ENCODE measurements at places on chromosomes 2 and 18. TPM values are rescaled to one million over a fixed set of nuclear protein-coding genes. Genes with fewer than 3 reads are reported as not detected.

DNA sequence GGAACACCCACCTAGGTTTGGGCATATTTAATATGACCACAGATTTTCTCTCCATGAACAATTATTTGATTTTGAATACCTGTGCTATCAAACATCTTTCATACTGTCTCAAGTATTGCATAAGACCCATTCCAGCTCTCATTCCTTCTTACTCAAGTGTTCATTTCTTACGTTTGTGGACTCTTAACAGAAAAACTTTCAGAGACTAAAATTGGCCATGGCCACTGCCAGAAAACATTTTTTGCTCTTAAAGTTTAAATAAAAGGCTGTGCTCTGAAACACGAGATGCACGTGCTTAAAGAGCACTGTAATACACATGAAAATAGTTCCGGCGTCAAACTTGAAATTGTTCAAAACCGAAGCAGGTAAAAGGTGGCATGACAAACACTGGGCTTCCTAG lies 89.3 kb downstream of the LIMS1 start:
- no peak for DNase-seq

DNA sequence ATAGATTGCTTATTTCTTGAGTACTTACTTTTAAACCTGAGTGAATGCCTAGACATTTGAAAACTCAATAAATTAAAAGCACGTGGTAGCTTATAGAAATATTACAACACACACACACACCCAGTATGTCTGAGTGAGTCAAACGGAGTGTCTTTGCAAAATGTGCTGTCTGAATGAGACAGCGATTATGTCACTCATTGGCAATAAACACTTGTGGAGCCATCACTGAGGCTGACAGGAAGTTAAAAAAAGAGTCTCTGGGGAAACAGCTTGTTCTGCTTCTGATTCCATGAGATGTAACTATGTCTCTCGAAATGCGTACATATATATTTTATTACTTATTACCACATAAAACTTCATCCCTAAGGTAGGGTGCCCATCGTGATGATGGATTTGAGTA lies 22.3 kb upstream of the VPS4B start:
- DNase-seq, result peak; percentile 71

GRCh38 chr2:204268971-204269370 lies 276.3 kb upstream of the PARD3B start:
- DNase-seq, result no peak

- no peak for DNase-seq
Observed at GRCh38 chr2:178523596-178524134, 43.4 kb downstream of the PLEKHA3 start.

- no peak for DNase-seq
Observed at GRCh38 chr2:240240781-240241180, 100.3 kb upstream of the OTOS start.

- DNase-seq, result no peak
Observed at GRCh38 chr2:197107291-197108269, 181.1 kb upstream of the PGAP1 start.

DNA sequence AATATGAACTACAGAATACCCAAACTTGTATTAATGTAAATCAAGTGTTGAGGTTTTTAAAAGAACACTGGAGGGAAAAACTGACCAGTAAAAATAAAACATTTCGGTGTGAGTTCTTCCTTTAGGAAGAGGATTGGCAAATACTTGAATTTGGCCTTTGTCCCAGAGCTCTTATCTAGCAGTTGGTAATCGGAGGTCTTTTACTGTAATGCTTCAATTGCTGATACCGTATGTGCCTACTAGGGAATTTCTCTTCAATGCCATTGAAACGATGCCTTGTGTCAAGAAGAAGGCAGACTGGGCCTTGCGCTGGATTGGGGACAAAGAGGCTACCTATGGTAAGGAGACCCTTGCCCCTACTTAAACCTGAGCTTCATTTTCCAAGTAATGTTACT lies 4.1 kb downstream of the RRM2 start:
- DNase-seq, result no peak

DNA sequence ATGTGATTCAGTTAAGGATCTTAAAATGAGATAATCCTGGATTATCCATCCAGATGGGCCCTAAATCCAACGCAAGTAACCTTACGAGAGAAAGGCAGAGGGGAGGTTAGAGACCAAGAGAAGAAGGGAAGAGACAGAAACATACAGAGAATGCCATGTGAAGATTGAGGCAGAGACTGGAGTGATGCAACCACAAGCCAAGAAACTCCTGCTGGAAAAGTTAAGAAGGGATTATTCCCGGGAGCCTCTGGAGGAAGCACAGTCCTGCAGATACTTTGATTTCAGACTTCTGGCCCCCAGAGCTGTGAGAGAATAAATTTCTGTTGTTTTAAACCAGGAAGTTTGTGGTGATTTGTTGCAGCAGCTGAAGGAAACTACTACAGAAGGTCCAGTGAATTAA lies 992.7 kb downstream of the BCL11A start:
- no peak for DNase-seq

Gene CLEC4F
- 0.33 TPM for polyA plus RNA-seq

Gene BOLL
- polyA plus RNA-seq, result 3.3 TPM

Gene RTN4
- polyA plus RNA-seq, result 88.1 TPM

Data from muscle of arm (tissue), 14 donors.